Myocyte (in vitro differentiated cells): ENCODE measurements at places on chromosomes 4 and X.

DNA sequence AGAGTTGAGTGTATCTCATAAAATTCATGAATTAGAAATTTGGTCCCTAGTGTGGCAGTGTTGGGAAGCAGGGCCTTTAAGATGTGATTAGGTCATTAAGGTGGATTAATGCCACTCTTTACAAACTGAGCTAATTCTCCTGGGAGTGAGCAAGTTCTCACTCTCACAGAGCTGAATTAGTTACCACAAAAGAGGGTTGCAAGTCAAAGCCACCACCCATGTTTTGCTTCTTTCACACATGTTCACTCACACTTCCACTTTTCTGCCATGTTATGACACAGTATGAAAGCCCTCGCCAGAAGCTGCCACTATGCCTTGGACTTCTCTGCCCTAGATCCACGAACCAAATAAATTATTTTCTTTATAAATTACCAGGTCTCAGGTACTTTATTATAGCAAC is 332.1 kb downstream of the ARAP2 start:
- no peak for DNase-seq

GRCh38 chrX:20521222-20521621 is 254.5 kb upstream of the RPS6KA3 start:
- no peak for DNase-seq

DNA sequence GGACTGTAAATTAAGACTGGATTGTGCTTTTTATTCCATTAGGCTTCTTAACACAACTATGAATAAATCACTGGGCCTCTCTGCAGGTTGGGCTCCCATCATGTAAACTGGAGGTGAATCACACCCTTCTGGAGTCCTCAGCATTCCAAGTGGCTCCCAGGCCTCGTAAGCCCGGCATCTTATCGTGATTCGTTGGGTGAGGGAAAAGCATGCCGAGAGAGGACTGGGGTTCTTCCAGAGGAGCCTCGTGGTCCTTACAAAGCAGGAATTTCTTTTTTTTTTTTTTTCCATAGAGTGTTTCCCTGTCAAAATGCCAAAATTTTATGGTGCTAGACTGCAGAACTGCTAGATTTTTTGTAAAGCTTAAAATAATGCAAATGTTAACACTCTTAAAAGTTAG is 20.0 kb downstream of the CLDN22 start:
- no peak for DNase-seq

GRCh38 chrX:68045008-68045577 is 388.2 kb downstream of the OPHN1 start:
- DNase-seq = no peak

DNA sequence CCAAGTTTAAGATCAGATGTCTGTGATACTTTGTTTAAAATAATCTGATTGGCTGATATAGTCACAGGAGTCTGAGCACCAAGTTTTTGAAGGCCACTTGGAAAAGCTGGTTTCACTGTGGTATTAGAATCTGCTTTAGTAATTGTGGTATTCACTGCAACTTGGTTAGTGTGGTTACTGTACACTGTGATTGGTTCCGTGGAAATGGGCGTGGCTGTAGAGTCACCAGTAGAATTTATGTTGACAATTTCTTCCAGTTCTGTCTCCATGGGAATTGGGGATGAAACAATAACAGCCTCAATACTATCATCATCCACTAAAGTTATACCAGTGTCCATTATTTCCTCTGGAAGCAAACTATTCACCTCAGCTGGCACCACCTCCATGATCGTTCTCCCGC is 26.2 kb downstream of the LIN54 start:
- DNase-seq = peak; percentile 63

GRCh38 chr4:31580843-31581242 is 860.7 kb downstream of the PCDH7 start:
- no peak for DNase-seq
